ENCODE measurements at places on chromosomes 5 and 9.

GRCh38 chr5:167643631-167644280 is 647.7 kb upstream of the WWC1 start:
- DNase-seq = peak; percentile 77

- no peak for DNase-seq
These were observed 136.1 kb downstream of the LHFPL2 start for GRCh38 chr5:78512435-78512834.

GRCh38 chr9:13033959-13034693 is 245.4 kb downstream of the MPDZ start:
- DNase-seq = peak; percentile 57

DNA sequence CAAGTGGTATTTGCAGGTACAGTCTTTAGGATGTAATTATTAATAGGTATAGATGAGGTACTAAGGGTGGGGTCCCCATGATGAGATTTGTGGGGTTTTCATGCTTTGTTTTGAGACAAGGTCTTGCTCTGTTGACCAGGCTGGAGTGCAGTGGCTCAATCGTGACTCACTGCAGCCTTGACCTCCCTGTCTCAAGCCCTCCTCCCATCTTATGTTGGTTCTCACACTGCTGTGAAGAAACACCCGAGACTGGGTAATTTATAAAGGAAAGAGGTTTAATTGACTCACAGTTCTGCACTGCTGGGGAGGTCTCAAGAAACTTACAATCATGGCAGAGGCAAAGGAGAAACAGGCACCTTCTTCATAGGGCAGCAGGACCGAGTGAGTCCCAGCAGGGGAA is 217.5 kb downstream of the CDK5RAP2 start:
- DNase-seq = no peak

- no peak for DNase-seq
These were observed 240.7 kb upstream of the CLINT1 start for GRCh38 chr5:158099571-158100105.

DNA sequence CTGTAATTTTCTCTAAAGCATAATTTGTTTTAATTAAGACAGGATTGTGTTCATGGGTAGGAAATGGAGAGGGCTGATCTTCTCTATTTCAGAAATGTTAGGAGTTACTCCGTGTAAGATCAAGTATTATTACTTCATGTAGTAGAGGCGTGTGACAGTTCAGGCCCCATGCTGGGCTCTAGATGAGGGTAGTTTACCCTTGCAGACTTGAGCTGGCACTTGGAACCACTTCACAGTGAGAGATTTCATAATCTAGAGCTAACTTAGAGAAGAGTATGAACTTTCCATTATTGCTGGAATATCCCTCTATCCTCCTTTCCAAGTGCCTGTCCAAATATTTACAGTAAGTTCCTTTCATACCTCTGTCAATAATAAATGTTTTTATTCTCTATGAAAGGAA is 195.1 kb downstream of the PCSK5 start:
- DNase-seq = no peak

GRCh38 chr5:72256536-72256935 is 63.5 kb downstream of the MRPS27 start:
- no peak for DNase-seq

All from fibroblast of skin of right quadriceps (primary cell).